ENCODE measurements at places on chromosomes 1 and 21. TPM values are rescaled to one million over a fixed set of nuclear protein-coding genes. Genes with fewer than 3 reads are reported as not detected.

Gene NHLH2
- polyA plus RNA-seq: not detected

GRCh38 chr21:35227786-35228185 lies 178.7 kb upstream of the RUNX1 start:
- H3K36me3 ChIP-seq: no peaks in the 10 kb centered on the region
- H3K27ac ChIP-seq: no peak overlapping the region
- no peaks in the 10 kb centered on the region for H3K27me3 ChIP-seq
- H3K4me1 ChIP-seq: no peaks in the 10 kb centered on the region
- DNase-seq: no peak

- peak overlapping the region; percentile 90 for H3K4me3 ChIP-seq
- peaks cover 5% of the 10 kb centered on the region for H3K4me1 ChIP-seq
- no peak for DNase-seq
- H3K27ac ChIP-seq: peak overlapping the region; percentile 87
- no peaks in the 10 kb centered on the region for H3K27me3 ChIP-seq
- H3K36me3 ChIP-seq: no peaks in the 10 kb centered on the region
Measured at GRCh38 chr1:89631816-89632656, 884 bp upstream of the LRRC8C start.

Gene MYBPH
- 0.07 TPM for polyA plus RNA-seq

DNA sequence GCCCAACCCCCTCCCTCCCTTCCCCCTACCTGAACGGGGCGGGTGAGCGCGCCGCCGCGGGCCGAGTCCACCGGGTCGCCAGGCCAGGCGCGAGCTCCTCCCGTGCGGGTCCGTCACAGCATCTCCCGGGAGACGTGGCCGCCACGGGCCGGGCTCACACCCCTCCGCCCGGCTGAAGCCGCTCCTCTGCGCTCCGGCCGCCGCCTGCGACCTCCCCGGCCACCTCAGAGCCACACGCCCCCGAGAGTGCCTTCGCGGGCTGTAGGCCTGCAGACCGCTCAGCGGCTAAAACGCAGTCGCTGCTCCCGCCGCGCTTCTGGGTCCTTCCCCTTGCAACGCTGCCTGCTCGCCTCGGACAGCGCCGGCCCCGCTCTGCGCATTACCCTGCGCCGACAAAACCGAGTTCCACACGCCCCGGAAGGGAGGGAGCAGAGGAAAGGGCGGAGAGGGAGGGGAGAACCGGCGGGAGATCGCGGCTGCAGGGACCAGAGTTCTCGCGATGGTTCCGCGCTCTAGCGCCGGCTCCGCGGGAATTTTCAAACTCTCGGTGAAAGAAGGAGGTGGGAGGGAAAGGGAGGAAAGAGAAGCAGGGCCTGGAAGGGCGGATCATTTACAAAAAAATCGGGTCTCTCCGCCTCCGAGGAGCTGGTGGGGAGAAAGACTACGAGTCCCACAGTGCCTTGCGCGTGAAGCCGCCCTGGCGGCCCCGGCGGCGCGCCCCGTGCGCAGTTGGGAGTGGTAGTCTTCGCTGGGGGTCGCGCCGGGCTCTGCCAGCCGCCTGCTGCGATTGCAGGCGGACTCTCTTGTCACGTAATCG lies at the start of gene AHCTF1:
TSS of gene AHCTF1 (minus strand) at position 400 of the 817 bp plus-strand sequence. CDS start 13,578 bp downstream, outside the sequence.
- H3K36me3 ChIP-seq: peaks cover 13% of the 10 kb centered on the region
- no peaks in the 10 kb centered on the region for H3K27me3 ChIP-seq
- peaks cover 30% of the 10 kb centered on the region for H3K4me1 ChIP-seq
- peak; percentile 99 for DNase-seq
- H3K4me3 ChIP-seq: peak within 1 kb of the TSS; percentile 77

GRCh38 chr1:98090351-98090750 lies 169.5 kb upstream of the DPYD start:
- no peak overlapping the region for H3K27ac ChIP-seq
- H3K36me3 ChIP-seq: no peaks in the 10 kb centered on the region
- no peak overlapping the region for H3K4me3 ChIP-seq
- H3K27me3 ChIP-seq: no peaks in the 10 kb centered on the region

Gene SH3BGRL3
- polyA plus RNA-seq: 120 TPM

Gene ORC1
- polyA plus RNA-seq: 5.3 TPM

DNA sequence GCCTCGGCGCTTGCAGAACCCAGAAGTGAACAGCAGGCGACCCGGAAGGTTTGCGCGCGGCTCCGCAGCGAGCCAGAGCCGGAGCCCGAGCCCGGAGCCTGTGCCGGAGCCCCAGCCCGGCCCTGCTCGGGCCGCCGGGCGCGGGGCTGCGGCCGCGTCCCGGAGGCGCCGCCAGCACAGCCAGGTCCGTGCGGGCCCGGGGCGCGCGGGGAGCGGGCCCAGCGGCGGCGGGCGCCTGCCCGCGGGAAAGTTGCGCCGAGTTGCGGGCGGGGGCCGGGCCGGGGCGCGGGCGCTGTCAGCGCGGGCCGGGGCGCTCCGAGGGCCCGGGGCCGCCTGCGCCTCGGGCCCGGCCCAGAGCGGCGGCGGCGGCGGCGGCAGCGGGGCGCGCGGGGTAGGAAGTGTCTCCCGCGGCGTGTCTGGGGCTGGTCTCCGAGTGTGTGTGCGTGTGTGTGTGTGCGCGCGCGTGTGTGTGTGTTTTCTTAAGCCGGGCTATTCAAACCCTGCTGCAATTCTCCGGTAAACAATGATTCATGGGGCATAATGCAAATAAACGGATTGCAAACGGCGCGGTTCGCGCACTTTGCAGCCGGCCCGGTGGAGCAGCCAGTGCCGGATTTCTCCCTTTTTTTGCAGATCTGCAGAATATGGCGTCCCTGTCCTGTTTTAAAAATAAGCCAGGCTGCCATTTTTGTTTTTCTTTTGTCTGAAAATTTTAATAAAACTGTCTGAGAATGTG lies at the start of gene ZNF362:
TSS of gene ZNF362 (plus strand) at position 22 of the 736 bp plus-strand sequence. CDS start 14,083 bp downstream, outside the sequence.
- no peaks in the 10 kb centered on the region for H3K36me3 ChIP-seq
- peak within 1 kb of the TSS; percentile 86 for H3K27ac ChIP-seq
- peaks cover 28% of the 10 kb centered on the region for H3K4me1 ChIP-seq
- DNase-seq: peak; percentile 62

Gene GCSAML
- polyA plus RNA-seq: 0.50 TPM

DNA sequence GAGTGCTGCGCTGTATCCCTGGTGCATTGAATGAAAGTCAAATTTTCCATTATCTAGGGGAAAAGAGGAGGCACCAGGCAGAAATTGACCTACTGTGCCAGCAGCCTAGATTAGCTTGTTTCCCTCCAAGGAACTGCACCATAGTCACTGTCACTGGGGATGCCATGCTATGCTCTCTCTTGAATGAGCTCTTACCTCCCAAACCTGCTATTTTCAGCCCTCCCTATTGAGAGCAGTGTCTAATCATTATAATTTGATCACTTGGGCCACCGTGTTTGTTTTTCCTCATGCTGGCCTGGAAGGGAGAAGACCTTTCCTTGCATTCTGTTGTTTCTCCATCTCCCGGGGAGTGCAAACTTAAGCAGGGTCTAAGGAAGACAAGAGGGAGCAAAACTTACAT lies 492.9 kb downstream of the SIPA1L2 start:
- H3K27me3 ChIP-seq: no peaks in the 10 kb centered on the region
- no peaks in the 10 kb centered on the region for H3K4me1 ChIP-seq
- no peaks in the 10 kb centered on the region for H3K36me3 ChIP-seq
- H3K27ac ChIP-seq: no peak overlapping the region
- DNase-seq: no peak

DNA sequence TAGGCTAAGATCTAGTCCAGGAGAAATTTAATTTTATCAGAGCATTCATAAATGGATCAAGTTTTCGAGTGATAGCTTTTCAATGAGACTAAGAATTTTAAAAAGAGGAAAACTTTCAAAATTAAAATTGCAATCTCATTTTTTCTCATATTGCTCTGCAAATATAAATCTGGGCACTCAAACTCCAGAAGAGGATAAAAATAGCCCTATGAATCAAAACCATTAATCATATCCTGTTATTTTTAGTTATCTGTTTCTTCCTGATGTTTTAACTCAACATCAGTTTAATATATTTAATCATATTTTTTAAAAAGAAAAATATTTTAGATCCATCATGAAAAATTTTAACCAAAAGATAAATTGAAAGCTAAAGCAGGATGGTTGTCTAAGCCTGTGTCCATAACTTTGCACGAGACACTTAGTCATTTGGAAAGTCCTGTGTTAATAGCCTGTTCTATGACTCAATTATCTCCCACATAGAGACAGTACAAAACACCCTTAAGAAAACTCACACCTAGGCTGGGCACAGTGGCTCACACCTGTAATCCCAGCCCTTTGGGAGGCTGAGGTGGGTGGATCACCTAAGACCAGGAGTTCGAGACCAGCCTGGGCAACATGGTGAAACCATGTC lies 17.1 kb upstream of the PRRC2C start:
- H3K27ac ChIP-seq: no peak overlapping the region
- no peak for DNase-seq
- no peaks in the 10 kb centered on the region for H3K27me3 ChIP-seq
- H3K4me1 ChIP-seq: no peaks in the 10 kb centered on the region

DNA sequence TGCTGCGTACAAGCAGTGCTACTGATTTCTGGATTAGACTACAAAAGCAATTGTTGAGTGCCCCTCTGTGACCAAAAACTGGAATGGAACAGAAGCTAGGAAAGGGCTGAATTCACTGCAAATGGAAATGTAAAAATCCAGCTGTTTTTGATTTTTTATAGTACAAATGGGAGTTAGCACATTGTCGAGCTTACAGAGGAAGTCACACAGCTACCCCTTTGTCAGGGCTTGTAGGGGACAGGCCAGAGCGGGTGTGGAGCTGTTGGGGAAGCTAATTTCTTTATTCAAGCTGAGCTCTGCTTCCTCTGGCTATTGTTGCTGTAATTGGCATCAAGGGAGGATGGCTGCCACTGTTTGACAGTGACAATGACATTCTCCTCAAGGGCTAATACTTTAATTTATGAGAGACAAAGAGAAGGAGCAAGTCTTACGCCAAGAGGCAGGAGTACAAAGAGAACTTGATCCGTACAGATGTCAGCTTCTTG lies 96.1 kb downstream of the SLC35F3 start:
- H3K36me3 ChIP-seq: no peaks in the 10 kb centered on the region
- no peak overlapping the region for H3K4me3 ChIP-seq
- no peak overlapping the region for H3K27ac ChIP-seq
- H3K27me3 ChIP-seq: no peaks in the 10 kb centered on the region
- no peak for DNase-seq
- no peaks in the 10 kb centered on the region for H3K4me1 ChIP-seq

DNA sequence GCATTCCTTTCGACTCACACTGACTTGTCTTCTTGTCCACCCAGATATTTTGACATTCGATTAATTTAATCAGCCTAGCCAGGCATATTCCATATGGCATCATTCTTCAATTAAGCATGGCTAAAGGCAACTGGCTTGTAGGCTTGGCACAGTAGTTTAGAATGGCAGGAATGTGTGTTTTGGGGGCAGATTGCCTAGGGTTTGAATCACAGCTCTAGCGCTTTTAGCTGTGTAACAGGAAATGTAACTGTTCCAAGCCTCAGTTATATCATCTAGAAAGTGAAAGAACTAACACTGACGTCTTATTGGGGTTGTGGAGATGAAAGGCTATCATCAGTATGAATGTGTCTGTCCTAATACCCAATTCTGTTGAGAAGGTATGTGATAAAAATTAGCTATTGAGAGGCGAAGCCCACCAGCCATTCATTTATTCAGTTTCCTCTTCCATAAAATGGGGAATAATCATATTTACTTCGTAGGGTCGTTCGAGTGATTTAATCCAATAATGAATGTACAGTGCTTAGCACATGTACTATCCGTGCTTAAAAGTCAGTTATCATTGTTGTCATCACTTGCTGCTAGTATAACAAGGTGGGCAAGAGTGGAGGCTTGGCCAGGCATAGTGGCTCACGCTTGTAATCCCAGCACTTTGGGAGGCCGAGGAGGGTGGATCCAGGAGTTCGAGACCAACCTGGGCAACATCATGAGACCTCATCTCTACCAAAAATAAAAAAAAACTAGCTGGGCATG lies 41.6 kb upstream of the GRHL3 start:
- no peaks in the 10 kb centered on the region for H3K4me1 ChIP-seq
- DNase-seq: no peak
- H3K27ac ChIP-seq: no peak overlapping the region
- no peaks in the 10 kb centered on the region for H3K36me3 ChIP-seq
- no peak overlapping the region for H3K4me3 ChIP-seq

- no peaks in the 10 kb centered on the region for H3K36me3 ChIP-seq
- DNase-seq: no peak
- peaks cover 33% of the 10 kb centered on the region for H3K27me3 ChIP-seq
Measured at GRCh38 chr1:175737451-175737850, 5.9 kb downstream of the TNR start.

DNA sequence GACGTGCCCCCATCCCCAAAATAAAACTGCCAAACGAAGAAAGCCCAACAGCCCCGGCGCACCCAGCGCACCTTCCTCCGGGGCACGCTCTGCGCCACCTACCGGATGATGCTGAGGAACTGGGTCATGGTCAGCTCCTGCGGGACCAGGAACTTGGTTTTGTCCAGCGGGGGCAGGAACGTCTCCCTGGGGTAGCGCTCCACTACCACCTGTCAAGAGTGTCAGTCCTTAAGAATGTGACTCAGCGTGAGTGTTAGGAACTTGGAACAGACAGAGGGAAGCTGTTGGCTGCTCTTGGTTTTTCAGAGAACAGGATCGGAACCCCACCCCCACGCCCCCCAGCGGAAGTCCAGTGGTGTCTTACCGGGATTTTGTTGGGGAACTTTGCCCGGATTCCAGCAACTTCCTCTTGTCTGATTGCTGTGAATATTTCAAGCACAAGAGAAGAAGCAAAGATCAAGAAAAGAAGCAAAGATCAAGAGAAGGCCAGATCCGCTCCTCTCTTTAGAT lies 431 bp downstream of the MAP1LC3C start:
- H3K27ac ChIP-seq: peak overlapping the region; percentile 33
- no peaks in the 10 kb centered on the region for H3K36me3 ChIP-seq
- DNase-seq: peak; percentile 78
- H3K4me3 ChIP-seq: peak overlapping the region; percentile 9

DNA sequence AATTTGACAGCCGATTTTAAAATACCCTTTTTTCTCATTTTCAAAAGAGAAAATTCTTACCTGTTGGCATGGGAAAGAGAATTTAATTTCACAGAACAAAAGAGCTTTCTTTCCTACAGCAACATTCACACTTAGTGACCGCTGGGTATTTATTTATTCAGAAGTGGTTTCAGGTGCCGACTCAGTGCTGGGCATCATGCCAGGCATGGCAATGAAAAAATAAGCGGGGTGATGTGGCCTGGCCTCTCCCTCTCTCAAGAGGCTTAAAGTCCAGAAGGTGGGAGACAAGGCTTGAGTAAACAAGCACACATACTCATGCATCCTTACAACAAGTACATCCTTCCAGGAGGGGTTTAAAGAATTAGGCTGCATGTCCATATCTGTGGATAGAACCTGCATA lies 4.1 kb upstream of the PCP4 start:
- H3K4me1 ChIP-seq: no peaks in the 10 kb centered on the region
- no peak overlapping the region for H3K4me3 ChIP-seq
- no peaks in the 10 kb centered on the region for H3K36me3 ChIP-seq
- no peak overlapping the region for H3K27ac ChIP-seq
- no peak for DNase-seq

GRCh38 chr21:37224861-37225839 lies 42.0 kb downstream of the VPS26C start:
- DNase-seq: no peak
- peaks cover 73% of the 10 kb centered on the region for H3K36me3 ChIP-seq
- H3K27me3 ChIP-seq: no peaks in the 10 kb centered on the region
- H3K27ac ChIP-seq: peak overlapping the region; percentile 64
- no peak overlapping the region for H3K4me3 ChIP-seq

GRCh38 chr1:107626073-107626796 lies 338.7 kb downstream of the VAV3 start:
- no peak overlapping the region for H3K4me3 ChIP-seq
- no peak for DNase-seq
- no peaks in the 10 kb centered on the region for H3K4me1 ChIP-seq
- H3K27me3 ChIP-seq: no peaks in the 10 kb centered on the region
- H3K36me3 ChIP-seq: no peaks in the 10 kb centered on the region

Gene HES2
- polyA plus RNA-seq: 0.06 TPM

- H3K4me3 ChIP-seq: no peak overlapping the region
- no peak overlapping the region for H3K27ac ChIP-seq
- no peaks in the 10 kb centered on the region for H3K4me1 ChIP-seq
Measured at GRCh38 chr1:157090771-157091170, 8.8 kb downstream of the ETV3L start.

Data from left lung (tissue), 14 donors.